Fibroblast of skin of abdomen (primary cell): ENCODE measurements at places on chromosomes 12 and 14.

- DNase-seq = peak; percentile 28
Observed at GRCh38 chr12:1435456-1435855, 158.9 kb downstream of the FBXL14 start.

GRCh38 chr12:76387614-76388013 lies 39.4 kb upstream of the BBS10 start:
- no peak for DNase-seq

DNA sequence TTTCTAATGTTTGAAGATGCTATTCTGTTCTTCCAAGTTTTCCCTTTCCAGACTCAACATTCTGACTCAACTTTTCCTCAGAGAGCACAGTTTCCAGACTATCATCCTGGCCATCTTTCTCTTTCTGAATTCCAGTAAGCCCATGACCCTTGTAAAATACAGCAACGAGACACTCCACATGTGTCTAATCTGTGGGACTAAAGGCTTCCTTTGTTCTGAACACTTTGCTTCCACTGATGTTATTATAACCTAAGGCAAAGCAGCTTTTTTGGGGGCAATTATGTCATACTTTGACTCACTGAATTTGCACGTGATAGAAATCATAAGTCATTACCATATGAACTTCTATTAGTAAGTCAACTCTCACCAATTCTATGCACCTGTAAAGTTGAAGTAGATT lies 6.3 kb upstream of the ART4 start:
- peak; percentile 33 for DNase-seq

DNA sequence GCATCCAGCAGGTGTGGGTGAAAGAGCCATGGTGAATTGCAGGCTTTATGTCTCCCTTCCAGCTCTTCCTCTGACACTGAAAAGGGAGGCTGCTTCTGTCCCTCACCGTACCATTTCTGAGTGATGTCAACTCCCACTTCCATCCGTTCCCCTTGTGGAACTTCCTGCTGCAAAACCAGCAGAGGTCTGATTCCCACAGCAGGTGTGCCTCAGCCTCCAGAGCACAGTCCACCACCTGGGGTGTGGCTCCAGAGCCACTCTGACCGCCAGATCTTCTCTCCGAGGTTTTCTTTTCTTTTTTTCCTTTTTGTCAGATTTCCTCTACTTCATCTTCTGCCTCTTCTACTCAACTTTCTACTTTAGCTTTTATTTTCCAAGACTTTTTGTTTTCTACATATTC lies 62.7 kb downstream of the CDC42BPB start:
- DNase-seq = no peak

- peak; percentile 24 for DNase-seq
Observed at GRCh38 chr14:95597784-95598211, 62.9 kb downstream of the GLRX5 start.

- DNase-seq = no peak
Observed at GRCh38 chr14:48628870-48629269, 953.5 kb upstream of the MDGA2 start.

DNA sequence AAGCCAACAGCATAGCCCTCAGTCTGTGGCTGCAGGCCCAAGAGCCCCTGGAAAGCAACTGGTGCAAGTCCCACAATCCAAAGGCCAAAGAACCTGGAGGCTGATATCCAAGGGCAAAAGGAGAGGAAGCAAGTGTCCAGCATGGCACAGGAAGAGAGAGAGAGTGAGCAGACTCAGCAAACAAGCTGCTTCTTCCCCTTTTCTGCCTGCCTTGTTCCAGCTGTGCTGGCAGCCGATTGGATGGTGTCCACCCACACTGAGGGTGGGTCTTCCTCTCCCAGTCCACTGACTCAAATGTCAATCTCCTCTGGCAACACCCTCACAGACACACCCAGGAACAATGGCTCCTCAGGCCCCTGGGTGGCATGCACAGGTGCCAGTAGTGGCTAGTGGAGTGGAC lies 33.5 kb downstream of the SMCO2 start:
- no peak for DNase-seq

- DNase-seq = peak; percentile 84
Observed at GRCh38 chr14:32720927-32721326, 217.8 kb upstream of the NPAS3 start.

GRCh38 chr14:23366426-23366921 lies 1.5 kb upstream of the EFS start:
- no peak for DNase-seq

DNA sequence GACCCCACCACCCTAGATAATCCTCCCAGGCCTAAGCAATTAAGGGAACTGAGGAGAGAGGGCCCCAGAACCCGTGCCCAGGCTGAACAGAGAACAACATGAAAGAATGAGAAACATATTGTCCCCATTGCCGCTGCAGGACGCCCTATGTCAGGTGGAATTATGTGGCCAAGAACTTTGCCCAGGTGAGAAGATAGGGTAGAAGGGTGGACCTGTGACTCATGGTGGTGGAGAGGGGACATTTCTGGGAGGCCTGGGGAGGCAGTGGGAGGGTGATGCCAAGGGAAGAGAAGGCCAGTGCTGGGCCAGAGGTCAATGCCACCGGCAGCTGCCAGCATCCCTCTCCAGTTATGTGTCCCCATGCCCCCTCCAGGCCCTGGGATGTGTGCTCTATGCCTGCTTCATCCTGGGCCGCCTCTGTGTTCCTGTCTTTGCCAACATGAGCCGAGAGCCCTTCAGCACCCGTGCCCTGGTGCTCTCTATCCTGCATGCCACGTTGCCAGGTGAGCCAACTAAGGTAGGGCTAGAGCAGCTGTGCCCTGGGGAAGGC lies 15.5 kb downstream of the SOAT2 start:
- no peak for DNase-seq

DNA sequence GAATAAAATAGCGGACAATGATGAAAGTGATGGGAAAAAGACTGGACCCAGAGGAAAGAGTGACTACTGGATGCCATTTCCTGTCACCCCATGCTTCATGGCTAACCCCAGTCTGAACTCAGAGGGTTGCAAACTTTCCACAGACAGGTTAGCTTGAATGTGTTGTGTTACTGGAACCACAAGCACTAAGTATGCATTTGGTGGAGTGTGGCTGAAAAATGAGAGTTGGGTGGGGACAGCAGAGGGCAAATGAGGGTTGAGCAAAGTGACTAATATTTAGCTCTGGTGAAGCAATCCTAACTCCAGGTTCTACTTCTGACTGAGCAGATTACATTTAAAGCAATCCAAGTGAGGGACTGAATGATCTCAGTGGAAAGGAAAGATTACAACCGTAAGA lies 1.6 kb downstream of the SLC16A7 start:
- DNase-seq = peak; percentile 96

- no peak for DNase-seq
Observed at GRCh38 chr12:52208424-52209165, 16.8 kb upstream of the KRT80 start.

GRCh38 chr14:104624939-104625338 lies 20.4 kb upstream of the TMEM179 start:
- no peak for DNase-seq

GRCh38 chr12:62435303-62436163 lies 31.1 kb upstream of the MON2 start:
- peak; percentile 65 for DNase-seq

GRCh38 chr12:88600272-88600671 lies 20.0 kb upstream of the KITLG start:
- DNase-seq = peak; percentile 86

DNA sequence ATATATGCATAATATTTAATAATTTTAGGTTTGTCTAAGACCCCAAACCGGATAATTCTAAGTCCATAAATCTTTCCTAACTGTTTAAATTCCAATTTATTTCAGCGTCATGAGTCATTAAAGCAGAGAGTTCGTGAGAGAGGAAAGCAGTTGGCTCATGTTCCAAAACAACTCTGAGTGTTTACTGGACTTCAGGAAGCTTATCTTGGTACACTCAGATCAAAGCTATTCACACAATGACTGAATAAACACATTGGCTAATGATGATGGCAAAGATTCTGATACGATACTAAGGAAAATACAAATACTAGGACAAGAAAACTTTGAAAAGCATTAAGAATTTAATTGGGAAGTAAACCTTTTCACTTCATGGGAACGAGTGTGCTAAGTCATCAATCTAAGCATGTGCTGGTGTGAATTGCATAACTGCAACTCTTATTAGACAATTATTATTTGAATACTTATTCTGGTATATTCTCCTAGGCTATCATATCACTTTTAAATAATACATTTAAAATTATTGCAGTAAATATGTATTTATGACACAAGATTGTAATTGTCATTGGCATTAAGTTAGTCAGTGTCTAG lies 34.8 kb upstream of the CLEC14A start:
- peak; percentile 85 for DNase-seq

- no peak for DNase-seq
Observed at GRCh38 chr14:65250162-65250495, 147.8 kb upstream of the MAX start.

- DNase-seq = no peak
Observed at GRCh38 chr14:97271451-97271960, 474.3 kb downstream of the VRK1 start.

DNA sequence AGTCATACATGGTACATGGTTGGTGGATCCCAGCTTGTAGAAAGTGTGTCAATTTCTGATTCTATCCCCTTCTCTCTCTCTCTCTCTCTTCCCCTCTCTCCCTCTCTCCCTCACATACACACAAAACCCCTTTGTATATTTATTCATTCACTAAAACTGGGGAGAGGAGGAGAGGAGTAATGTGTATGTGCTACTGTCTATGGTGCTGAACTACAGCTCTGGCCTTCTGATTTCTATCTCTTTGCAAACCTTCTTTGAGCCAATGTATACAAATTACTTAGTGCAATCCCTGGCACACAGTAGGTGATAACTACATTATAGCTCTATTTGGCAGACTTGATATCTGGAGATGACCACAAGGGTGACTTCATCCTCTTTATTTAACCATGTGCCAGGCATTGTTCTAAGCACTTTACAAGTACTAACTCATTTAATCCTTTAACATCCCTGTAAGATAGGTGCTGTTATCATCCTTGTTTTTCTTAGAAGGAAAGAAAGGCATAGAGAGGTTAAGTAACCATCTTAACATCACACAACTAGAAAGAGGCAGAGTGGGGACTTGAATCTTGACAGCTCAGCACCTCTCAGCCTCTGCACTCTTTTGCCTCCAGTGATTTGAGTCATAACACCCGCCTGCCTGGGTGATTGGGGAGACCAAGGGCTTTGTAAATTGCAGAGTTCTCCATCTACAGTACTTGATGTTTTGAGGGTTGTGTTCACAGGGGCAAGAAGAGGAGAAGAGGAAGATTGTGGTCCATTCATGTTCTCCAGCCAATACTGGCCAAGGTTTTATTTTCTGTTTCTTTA lies 21.3 kb downstream of the RPH3A start:
- no peak for DNase-seq

DNA sequence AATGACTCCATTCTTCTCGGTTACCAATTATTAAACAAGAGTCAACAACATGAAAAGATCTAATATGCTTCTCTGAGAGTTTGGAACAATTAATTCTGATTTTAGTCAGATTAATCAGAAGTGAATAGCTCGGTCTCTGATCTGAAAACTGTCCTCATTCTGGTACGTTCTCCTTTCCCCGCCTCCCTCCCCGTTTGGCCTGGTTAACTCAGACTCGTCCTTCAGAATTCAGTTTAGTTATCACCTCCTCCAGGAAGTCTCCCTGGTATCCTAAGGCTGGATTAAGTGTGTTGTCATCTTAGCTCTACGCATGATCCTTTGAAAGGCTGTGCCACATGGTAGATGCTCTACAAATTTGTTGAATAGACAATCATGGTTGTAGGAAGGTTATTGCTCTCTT lies 22.2 kb downstream of the MAP4K5 start:
- DNase-seq = no peak

DNA sequence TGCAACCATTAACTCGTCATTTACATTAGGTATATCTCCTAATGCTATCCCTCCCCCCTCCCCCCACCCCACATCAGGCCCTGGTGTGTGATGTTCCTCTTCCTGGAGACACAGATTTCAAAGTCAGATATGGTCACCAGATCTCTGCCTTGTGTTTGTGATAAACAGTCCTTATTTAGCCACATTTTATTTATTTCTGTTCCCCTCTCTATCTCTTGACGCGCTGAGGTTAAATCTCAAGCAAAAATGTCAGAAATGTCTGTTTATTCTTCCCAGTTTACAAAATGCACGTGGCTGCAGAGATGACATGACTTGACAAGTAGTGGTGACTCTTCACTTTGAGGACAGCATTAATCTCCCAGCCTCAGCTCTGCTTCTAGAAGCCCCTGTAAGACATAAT lies 11.5 kb upstream of the RASSF3 start:
- DNase-seq = no peak

DNA sequence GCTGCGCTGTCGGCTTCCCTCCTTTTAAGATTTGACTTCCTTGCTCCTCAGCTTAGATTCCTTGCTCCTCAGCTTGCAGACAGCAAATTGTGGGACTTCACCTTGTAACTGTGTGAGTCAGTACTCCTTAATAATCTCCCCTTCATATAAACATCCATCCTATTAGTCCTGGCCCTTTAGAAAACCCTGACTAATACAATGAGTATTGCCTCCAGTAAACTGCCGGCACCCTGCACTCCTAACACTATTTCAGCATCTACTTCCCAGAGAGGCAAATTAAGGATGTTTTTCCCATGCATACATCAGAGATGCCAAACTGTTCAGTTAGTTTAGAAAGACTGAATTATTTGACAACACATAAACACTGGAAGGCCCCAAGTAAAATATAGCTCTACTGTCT lies 611.3 kb upstream of the TMEM132C start:
- DNase-seq = peak; percentile 91

GRCh38 chr12:105775343-105775742 lies 363.4 kb downstream of the NUAK1 start:
- DNase-seq = peak; percentile 74

GRCh38 chr12:111063295-111064026 lies 143.1 kb upstream of the MYL2 start:
- DNase-seq = peak; percentile 52

DNA sequence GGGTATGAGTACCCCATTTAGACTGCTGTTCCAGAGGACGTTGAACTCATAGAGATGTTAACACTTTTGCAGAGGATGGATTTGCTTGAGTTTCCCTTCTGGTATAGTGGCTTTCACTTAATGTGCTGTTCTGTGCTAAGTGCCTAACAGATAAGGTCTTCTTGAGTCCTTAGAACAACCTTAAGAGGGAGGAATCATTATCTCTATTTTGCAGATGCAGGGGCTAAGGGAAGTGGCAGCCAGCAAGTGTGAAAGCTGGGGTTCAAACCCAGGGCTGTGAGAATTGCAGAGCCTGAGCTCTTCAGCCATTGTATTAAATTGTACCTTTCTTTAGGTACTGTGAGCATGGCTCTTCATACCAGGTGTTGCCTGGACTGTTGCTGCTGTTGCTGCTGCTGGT lies 122.1 kb upstream of the NRXN3 start:
- no peak for DNase-seq

GRCh38 chr12:4579305-4580102 lies 17.5 kb downstream of the DYRK4 start:
- DNase-seq = no peak

DNA sequence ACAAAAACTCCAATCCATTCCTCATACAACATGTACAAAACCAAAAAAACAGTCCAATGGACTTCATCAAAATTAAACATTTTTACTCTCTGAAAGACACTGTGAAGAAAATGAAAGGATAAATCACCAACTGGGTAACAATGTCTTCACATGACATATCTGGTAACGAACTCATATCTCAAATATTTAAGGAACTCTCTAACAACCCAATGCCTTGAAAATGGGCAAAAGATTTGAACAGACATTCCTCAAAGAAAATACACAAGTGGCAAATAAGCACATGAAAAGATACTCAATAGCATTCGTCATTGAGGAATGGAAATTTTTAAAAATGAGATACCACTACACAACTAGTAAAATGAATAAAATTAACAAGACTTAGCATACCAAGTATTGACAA lies 198.7 kb upstream of the RASSF8 start:
- peak; percentile 47 for DNase-seq

GRCh38 chr14:102733326-102733725 lies 43.9 kb upstream of the TRAF3 start:
- DNase-seq = no peak
